ENCODE measurements at places on chromosomes 7 and 10.

DNA sequence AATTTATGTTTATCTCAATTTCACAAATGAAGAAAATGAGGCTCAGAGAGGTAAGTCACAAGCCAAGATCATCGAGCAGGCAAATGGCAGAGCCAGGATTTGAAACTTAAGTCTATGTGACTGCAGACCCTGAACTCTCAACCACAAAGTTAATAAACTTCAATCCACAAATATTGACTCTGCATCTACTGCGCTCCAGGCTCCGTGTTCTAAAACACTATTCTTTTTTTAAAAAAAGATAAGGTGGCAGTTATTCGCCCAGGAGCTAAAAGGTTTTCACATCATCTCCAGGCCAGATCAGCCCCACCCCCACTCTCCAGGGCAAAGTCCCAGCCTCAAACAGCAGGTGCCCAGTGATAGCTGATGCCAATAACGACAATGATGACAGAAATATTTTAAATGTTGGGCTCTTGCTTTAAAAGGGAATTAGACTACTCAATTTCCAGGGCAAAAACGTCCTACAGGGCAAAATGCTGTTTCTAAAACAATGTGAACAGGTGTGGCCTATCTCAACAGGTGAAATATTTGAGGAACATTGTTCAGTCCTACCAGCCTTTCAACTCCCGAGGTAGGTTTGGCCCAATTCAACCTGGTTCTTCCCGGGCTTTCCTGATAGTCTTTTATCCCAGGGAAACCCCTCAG is 85.2 kb downstream of the SORBS1 start:
- no peak for DNase-seq

GRCh38 chr10:6054884-6055283 is 7.3 kb downstream of the IL2RA start:
- DNase-seq = no peak

GRCh38 chr7:140036224-140036962 is 26.4 kb downstream of the PARP12 start:
- no peak for DNase-seq

DNA sequence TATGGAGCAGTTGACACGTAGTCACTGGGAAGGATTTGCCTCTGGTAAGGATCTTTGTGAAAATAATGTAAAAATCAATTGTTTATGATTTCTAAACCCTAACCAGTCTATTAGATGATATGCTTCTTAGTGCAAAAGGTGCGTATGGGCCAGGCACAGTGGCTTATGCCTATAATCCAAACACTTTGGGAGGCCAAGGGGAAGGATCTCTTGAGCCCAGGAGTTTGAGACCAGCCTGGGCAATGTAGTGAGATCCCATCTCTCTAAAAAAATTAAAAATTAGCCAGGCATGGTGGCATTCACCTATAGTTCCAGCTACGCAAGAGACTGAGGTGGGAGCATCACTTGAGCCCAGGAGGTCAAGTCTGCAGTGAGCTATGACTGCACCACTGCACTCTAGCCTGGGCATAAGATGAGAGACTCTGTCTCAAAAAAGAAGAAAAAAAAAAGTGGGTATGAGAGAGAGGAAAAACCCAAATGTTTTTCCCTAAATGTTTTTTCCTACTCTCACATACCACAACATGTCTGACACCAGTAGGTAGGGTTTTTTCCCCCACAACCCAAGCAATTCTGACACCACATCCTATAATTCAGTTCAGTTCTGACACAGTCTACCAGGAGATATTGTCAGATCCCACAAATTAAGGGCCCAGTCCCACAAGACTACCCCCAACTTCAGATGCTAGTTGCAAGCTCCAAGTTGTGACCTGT is 36.5 kb downstream of the DNAJC9 start:
- DNase-seq = no peak

Measured in epithelial cell of proximal tubule (primary cell).